ENCODE measurements at places on chromosomes 6 and 20. TPM values are rescaled to one million over a fixed set of nuclear protein-coding genes. Genes with fewer than 3 reads are reported as not detected.

- no peaks in the 10 kb centered on the region for H3K4me1 ChIP-seq
- no peak for DNase-seq
- no peak overlapping the region for H3K4me3 ChIP-seq
- no peaks in the 10 kb centered on the region for H3K27me3 ChIP-seq
Measured at GRCh38 chr20:12305188-12305950, 387.7 kb downstream of the BTBD3 start.

GRCh38 chr6:71376830-71377229 is 88.2 kb downstream of the OGFRL1 start:
- no peak for DNase-seq
- no peak overlapping the region for H3K4me3 ChIP-seq
- no peak overlapping the region for H3K27ac ChIP-seq
- no peaks in the 10 kb centered on the region for H3K27me3 ChIP-seq
- H3K36me3 ChIP-seq = peaks cover 7% of the 10 kb centered on the region

DNA sequence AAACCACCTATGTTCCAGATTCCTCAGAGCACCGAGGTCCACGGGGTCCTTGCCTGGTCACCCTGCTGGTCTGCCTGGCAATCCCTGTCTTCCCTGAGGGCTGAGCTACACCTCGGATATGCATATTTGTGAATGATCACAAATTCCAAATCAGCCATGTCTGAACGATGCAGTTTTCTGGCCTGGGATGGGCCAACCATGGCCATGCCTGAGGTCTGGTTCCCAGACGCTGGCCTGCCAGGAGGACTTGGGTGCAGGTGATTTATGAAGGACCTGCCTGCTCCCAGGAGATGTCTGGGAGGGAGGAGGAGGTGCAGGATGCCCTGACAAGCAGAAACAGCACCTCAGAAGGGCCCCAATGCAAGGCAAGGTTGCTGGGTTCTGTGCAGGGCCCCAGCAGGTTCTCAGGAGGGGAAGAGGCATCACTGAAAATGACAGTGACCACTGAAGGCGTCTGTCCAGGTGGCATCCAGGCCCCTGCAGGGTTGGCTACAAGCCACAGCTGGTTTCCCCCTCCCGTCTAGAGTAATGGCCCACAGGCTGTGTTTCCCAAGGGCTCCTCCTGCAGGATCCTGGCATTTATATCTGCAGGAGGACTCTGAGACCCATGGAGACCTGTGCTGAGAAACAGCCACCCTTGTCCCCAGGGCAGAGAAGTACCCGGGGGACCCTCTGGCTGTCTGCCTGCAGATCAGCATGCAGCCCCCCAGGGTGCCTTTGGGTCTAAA is 205.3 kb downstream of the TAF4 start:
- H3K27ac ChIP-seq = no peak overlapping the region
- H3K36me3 ChIP-seq = no peaks in the 10 kb centered on the region
- peaks cover 7% of the 10 kb centered on the region for H3K27me3 ChIP-seq
- DNase-seq = no peak
- no peaks in the 10 kb centered on the region for H3K4me1 ChIP-seq

The POPDC3 gene
- 41.7 TPM for total RNA-seq

The MMP24 gene
- 0.50 TPM for total RNA-seq

The TPBG gene
- 37.7 TPM for total RNA-seq

DNA sequence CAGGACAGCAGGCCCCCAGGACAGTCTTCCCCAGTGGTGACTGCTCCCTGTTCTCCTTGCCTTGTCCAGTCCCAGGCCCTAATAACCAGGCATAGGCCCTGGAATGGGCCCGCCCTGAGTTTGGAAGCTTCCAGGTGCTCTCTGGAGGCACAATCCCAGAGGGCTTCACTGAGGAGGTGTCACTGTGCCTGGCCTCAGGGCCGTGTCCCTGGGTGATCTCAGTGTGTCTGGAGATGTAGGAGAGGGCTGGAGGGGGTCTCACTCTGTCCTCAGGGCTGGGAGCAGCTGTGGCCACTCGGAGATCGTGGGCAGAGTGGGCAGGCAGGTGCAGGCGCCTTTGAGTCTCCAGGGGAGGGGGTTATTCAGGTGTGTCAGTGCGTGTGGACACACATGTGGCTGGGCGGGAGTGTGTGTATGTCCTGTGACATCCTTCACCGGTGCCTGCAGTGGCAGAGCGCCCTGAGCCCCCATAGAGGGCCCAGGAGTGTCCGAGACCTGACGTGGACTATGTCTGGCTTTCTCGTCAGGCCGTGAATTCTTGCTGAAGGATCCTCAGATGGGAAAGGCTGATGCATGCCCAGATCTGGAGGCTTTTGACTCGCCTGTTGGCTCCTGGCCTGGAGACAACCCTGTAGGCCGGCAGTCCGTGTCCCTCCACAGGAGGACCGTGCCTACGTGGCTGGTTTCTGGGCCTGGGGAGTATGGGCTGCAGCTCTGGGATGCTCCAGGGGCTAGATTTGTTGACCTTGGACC is 5.5 kb upstream of the NPBWR2 start:
- H3K4me1 ChIP-seq = no peaks in the 10 kb centered on the region
- no peak overlapping the region for H3K27ac ChIP-seq
- peaks cover 31% of the 10 kb centered on the region for H3K27me3 ChIP-seq
- no peak overlapping the region for H3K4me3 ChIP-seq
- no peaks in the 10 kb centered on the region for H3K36me3 ChIP-seq

DNA sequence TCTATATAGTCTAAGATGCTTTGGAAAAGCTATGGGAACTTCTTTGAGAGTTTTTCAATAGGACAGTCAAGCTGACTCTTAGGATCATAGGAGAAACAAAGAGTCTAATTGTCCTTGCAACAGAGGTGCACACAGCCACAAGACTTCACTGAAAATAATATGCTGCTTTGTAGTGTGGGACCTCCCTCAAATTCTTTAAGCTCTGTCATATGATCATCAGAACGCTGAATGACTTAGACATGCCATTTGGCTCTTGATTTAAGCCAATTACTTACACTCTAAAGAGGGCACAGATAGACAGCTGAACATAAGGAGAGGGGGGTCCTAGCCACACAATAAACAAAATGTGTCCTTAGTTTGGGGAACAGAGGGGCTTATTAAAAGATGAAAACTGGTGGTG is 818.7 kb upstream of the GJE1 start:
- H3K27me3 ChIP-seq = no peaks in the 10 kb centered on the region
- no peak for DNase-seq
- H3K4me3 ChIP-seq = no peak overlapping the region
- peaks cover 6% of the 10 kb centered on the region for H3K4me1 ChIP-seq
- H3K36me3 ChIP-seq = no peaks in the 10 kb centered on the region

All from SJSA1 (cell line).